SHP77 (cell line): ENCODE measurements at places on chromosomes 16 and 17.
A peak's percentile ranks its signal among the peaks of the same experiment; 100 is the strongest.

- DNase-seq, result no peak
These were observed 6.8 kb downstream of the ANKFY1 start for GRCh38 chr17:4256952-4257351.

- DNase-seq, result no peak
These were observed 12.2 kb upstream of the SP2 start for GRCh38 chr17:47883589-47884426.

DNA sequence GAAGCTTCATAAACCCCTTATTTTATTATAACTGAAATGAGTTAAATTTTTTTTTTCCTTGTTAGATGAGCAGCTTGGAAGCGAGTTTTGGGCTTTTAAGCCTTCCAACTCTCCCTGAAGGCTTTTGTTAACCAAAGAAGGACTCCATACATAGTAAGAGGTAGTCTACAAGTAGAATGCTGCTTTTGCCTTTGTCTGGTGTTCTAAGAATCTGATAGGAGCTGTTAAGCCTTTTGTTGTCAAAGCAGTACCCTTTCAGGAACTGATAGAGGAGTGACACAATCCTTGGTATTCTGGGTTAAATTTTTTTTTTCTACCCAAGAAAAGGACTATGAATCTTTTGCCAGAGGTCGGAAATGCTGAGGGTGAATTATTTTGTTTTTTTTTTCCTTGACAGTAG lies 26.1 kb downstream of the MAP2K4 start:
- DNase-seq, result no peak

DNA sequence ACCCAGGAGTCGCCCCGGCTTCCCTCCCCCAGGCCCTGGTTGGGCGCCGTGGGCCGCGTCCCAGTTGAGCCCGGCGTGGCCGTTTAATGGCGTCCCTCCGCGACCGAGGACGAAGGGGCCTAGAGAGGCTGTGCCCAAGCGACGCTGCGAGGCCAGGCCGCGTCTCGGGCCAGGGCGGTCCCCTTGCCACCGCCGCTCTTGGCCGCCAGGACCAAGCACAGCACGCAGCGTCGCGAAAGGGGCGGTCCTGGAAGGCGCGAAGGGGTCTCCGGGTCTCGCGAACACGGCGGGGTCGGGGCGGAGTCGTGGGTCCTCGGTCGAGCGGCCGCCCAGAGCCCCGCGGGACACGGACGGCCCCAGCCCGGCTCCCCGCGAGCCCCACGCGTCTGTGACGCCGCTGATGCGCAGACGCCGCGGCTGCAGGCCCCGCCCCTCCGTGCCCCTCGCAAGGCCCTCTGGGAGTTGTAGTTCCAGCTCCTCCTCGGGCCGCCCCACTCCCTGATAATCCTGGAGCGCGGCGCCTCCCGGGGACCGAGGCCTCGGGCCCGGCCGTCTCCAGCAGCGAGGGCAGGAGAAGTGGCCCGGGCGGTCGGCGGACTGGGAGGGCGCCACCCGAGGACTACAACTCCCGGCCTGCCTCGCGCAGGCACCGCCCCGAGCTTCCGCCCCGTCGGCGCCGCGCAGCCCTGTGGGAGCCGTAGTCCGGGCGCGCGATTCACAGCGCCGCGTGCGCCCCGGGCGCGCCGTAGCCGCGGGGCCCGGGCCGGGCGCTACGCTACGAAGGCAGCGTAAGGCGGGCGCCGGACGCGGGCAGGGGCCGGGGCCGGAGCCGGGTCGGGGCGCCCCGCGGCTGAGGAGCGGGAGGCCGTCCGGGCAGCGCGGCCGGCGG lies at the start of gene CAPN15:
CAPN15 (plus strand) TSS at position 698 of the 889 bp plus-strand sequence. CDS start 19,127 bp downstream, outside the sequence.
- DNase-seq, result peak; percentile 85

GRCh38 chr16:87621976-87622713 lies 19.8 kb downstream of the JPH3 start:
- DNase-seq, result peak; percentile 41

GRCh38 chr16:11254913-11255736 lies 879 bp downstream of the SOCS1 start:
- DNase-seq, result peak; percentile 43
